ENCODE measurements at places on chromosomes 3 and 15.
A peak's percentile ranks its signal among the peaks of the same experiment; 100 is the strongest.

DNA sequence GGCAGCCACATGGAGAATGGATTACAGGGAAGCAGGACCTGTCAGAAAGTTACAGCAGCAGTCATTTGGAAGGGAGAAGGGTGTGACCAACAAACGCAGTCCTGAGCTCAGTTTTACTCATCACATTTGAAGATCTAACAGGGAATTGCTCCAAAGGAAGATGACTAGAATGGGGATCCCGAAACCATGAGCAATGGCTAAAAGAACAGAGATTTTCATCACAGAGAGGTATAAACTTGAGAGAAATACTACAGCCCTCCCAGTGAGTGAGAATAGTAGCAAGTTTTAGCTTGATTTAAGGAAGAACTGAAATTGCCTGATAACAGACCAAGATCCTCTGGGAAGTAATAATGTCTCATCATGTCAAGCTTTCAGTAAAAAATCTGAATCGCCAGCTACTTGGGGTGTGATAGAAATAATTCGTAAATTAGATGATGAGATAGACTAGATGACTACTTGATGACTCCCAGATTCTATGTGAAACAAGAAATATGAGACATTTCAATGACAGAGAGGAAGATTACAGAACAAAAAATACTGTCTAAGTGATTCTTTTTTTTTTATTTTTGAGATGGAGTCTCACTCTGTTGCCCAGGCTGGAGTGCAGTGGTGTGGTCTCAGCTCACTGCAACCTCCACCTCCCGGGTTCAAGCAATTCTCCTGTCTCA lies 16.9 kb downstream of the CD47 start:
- DNase-seq = no peak
- H3K27me3 ChIP-seq = no peaks in the 10 kb centered on the region
- no peak overlapping the region for H3K27ac ChIP-seq

DNA sequence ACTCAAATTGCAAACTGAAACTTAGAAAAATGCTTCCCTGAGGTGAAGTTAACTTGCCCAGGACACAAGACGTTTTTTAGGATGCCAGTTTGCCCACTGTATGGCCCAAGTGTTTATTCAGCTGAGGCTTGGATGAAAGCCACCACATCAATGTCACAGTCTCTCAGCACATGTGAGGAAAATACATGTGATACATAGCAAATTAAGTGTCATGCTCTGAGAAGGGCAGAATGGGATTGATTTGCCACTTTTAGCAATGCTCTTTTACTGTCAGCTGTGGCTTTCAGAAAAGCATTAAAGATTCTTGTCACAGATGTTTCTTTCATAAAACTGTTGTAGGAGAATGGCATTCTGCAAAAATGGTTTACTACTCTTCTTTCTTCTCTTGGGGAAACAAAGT lies 165.5 kb downstream of the ZIC1 start:
- no peaks in the 10 kb centered on the region for H3K27me3 ChIP-seq
- DNase-seq = no peak
- H3K4me3 ChIP-seq = no peak overlapping the region
- no peaks in the 10 kb centered on the region for H3K4me1 ChIP-seq
- H3K27ac ChIP-seq = no peak overlapping the region

DNA sequence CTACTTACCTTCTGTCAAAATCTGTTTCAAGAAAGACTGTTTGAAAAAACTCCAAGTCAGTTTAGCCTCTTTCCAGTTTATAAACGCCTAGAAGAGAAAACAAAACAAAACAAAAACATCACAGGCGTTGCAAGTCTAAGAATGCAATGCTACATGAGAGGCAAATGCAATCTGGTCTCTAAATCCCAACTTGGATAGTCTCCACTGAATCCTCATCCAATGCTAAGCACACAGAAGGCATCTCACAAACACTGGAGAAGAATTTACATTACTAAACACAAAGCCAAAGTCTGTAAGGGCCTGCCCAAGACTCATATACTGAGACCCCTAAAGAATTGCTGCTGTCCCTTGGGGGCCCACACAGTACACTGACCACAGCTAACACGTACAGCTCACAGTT lies 18.4 kb downstream of the RFT1 start:
- peaks cover 8% of the 10 kb centered on the region for H3K4me1 ChIP-seq
- no peaks in the 10 kb centered on the region for H3K27me3 ChIP-seq
- no peak for DNase-seq
- peaks cover 31% of the 10 kb centered on the region for H3K36me3 ChIP-seq

DNA sequence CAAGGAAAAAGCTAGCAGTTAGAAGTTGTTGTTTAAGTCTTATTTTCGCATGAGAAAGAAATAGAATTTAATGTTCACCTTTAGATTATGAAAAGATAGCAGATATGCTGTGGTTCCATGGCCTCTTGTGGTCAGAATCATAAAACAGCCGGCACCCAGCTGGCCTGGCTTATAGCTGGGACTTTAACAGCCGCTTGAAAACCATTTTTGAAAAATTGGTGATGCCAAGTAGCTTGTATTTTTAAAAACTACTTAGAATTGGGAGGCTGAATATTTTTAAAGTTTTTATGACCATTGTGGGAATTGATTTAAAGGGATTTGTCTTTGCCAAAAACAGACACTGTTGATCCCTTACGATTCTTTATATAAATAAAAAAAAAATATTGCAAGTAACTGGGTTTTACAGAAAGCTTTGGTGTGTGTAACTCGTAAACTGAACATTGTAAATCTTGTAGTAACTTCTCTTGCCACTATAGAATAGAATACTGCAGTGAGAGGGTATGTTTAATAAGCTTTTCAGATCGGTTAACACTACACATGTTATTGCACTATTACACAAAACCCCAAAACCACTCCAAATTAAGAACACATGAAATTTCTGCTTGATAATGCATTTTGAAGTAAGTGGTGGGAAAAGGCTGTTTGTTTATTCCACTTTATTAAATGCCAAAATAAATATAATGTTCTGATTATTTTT lies 6.6 kb downstream of the ARRDC4 start:
- no peak overlapping the region for H3K4me3 ChIP-seq
- H3K27ac ChIP-seq = no peak overlapping the region
- H3K36me3 ChIP-seq = no peaks in the 10 kb centered on the region
- H3K27me3 ChIP-seq = no peaks in the 10 kb centered on the region
- peaks cover 2% of the 10 kb centered on the region for H3K4me1 ChIP-seq
- no peak for DNase-seq

DNA sequence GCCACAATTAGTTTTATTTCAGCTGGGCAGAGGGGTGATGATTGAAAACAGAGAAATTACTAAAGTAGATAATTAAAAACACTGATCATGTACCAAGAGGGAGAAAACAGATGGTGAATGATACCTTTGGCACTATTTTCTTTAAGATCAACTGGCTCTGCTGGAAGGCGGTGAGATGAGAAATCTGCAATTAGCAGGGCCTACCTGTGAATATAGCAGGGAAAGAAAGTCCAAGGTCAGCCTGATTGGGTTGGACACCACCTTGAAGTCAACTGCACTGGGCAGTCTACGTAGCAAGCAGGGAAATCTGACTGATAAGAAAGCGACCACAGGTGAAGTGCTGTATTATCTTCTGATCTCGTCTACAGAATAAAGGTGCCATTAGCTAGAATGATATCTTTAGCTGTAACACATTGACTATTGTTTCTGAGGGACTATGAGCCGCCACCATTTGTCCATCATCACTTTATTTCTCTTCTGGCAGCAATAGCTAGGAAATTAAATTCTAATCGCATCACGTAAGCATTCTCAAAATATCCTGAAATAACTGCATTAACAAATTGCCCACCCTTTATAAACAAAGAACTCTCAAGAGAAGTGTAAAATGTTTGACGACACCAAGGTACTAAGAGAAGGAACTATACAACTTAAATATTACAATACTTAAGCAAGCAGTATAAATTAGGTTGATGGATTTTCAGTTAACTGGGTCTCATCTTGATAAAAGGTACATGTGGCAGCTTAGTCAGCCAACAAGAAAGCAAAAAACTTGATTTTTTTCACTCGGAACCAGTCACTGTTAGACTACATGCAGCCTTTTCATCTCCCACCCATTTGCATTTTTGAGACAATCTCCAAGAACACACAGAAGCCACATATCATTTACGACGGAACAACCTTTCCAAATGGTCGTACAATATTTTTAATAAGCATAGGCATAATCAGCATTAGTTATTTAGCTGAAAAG lies 1.3 kb downstream of the NEDD4 start:
- no peak overlapping the region for H3K27ac ChIP-seq
- no peak overlapping the region for H3K4me3 ChIP-seq
- H3K27me3 ChIP-seq = no peaks in the 10 kb centered on the region
- H3K36me3 ChIP-seq = no peaks in the 10 kb centered on the region
- peak; percentile 18 for DNase-seq

GRCh38 chr3:24199775-24200247 lies 254.7 kb downstream of the NR1D2 start:
- H3K27ac ChIP-seq = no peak overlapping the region
- H3K36me3 ChIP-seq = no peaks in the 10 kb centered on the region
- no peak overlapping the region for H3K4me3 ChIP-seq
- peak; percentile 14 for DNase-seq
- H3K4me1 ChIP-seq = no peaks in the 10 kb centered on the region

DNA sequence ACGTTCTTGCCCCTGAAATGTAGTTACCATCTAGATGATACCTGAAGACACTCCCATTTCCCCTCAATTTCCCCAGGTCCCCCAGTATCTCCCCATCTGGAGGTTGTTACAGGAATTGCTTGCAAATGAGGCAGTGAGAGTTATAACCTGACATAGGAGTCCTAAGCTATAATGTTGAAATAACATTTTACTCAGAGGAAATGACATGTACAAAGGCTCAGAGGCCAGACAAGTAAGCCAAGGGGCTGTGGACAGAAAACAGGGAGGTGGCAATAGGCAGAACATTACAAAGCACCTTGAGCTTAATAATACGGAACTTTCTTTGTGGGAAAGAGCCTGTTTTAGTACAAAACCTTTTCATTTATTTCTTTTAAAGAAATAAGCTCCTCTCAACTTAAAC lies 171.9 kb downstream of the FRMD5 start:
- no peak overlapping the region for H3K4me3 ChIP-seq
- H3K4me1 ChIP-seq = no peaks in the 10 kb centered on the region
- H3K27ac ChIP-seq = no peak overlapping the region
- H3K27me3 ChIP-seq = no peaks in the 10 kb centered on the region
- no peak for DNase-seq

GRCh38 chr3:15405448-15406050 lies 21.8 kb downstream of the METTL6 start:
- H3K4me3 ChIP-seq = no peak overlapping the region
- H3K27me3 ChIP-seq = no peaks in the 10 kb centered on the region
- H3K27ac ChIP-seq = no peak overlapping the region
- peaks cover 18% of the 10 kb centered on the region for H3K36me3 ChIP-seq
- no peaks in the 10 kb centered on the region for H3K4me1 ChIP-seq

- H3K4me3 ChIP-seq = no peak overlapping the region
- no peaks in the 10 kb centered on the region for H3K36me3 ChIP-seq
- peaks cover 24% of the 10 kb centered on the region for H3K27me3 ChIP-seq
- H3K27ac ChIP-seq = no peak overlapping the region
- DNase-seq = no peak
Measured at GRCh38 chr3:13597661-13598060, 48.7 kb downstream of the FBLN2 start.

- no peak overlapping the region for H3K27ac ChIP-seq
- no peaks in the 10 kb centered on the region for H3K36me3 ChIP-seq
- no peak for DNase-seq
Measured at GRCh38 chr15:41778521-41778920, 4.2 kb downstream of the MAPKBP1 start.

- H3K36me3 ChIP-seq = no peaks in the 10 kb centered on the region
- peaks cover 47% of the 10 kb centered on the region for H3K27me3 ChIP-seq
- H3K4me1 ChIP-seq = peaks cover 11% of the 10 kb centered on the region
- DNase-seq = no peak
Measured at GRCh38 chr15:81281766-81282605, 42.0 kb downstream of the STARD5 start.

- no peak overlapping the region for H3K4me3 ChIP-seq
- no peaks in the 10 kb centered on the region for H3K27me3 ChIP-seq
- H3K27ac ChIP-seq = no peak overlapping the region
- DNase-seq = no peak
Measured at GRCh38 chr15:93870583-93870982, 360.8 kb upstream of the MCTP2 start.

DNA sequence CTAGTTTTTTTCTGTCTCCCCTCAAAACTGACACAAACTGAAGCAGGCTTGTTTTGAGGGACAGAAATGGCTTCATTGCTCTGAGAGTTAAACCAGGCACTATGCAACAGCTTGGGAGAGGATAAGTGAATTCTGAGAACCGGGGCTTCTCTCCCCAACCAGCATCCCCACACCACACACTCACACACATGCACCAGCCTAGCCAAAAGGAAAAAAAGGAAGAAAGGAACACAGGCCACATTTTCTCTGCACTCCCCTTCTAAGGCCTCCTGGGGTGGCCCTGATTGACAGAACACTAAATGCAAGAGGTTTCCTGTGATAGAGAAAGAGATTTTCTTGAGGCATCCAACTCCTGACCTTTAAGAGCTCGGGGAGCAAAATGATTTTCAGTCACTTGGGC lies 177.5 kb downstream of the TLE3 start:
- no peaks in the 10 kb centered on the region for H3K4me1 ChIP-seq
- no peaks in the 10 kb centered on the region for H3K36me3 ChIP-seq
- H3K27me3 ChIP-seq = peaks cover 29% of the 10 kb centered on the region
- H3K4me3 ChIP-seq = no peak overlapping the region
- H3K27ac ChIP-seq = no peak overlapping the region

DNA sequence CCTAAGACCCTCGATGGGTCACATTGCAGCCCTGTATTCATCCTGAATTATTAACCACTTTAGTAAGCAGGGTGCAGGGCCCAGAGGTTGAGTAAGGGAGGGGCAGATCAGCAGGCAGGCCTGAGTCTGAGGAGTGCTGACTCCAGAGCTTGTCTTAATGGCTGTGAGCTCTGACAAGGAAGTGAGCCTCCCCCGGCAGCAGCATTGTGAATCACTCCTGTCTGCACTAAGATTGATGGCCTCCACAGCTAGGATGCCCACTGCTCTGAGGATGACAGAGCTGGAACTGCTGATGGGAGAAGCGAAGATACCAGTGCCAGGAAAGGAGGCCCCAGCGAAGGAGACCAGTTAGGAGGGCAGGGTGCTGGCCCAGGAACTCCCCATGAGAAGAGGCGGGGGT lies 46.5 kb upstream of the CCDC174 start:
- peaks cover 76% of the 10 kb centered on the region for H3K27me3 ChIP-seq
- no peak overlapping the region for H3K27ac ChIP-seq
- no peak overlapping the region for H3K4me3 ChIP-seq
- peaks cover 11% of the 10 kb centered on the region for H3K4me1 ChIP-seq

GRCh38 chr3:154275965-154276364 lies 48.3 kb downstream of the DHX36 start:
- peaks cover 14% of the 10 kb centered on the region for H3K36me3 ChIP-seq
- no peak for DNase-seq
- H3K27me3 ChIP-seq = no peaks in the 10 kb centered on the region

- H3K4me1 ChIP-seq = peaks cover 3% of the 10 kb centered on the region
- no peaks in the 10 kb centered on the region for H3K27me3 ChIP-seq
- DNase-seq = no peak
- H3K36me3 ChIP-seq = peaks cover 4% of the 10 kb centered on the region
- H3K4me3 ChIP-seq = no peak overlapping the region
Measured at GRCh38 chr3:111244760-111245159, 173.1 kb downstream of the NECTIN3 start.

DNA sequence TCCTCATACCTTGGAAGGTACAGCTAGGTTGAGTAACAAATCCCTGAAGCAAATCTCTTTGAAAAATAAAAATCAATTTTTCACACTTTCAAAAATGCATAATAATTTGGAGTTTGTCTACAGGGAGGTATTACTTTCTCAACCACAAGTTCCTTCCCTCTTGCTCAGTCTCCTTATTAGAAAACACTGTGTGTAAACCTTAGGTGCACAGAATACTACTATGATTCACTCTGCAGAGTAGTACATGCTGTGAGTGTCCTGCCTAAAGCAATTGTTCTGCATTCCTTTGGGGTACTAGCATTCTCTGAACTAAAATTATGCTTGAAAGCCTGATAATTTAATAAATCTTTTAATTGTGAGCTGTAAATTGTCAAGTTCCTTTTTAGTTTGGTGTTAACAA lies 115.9 kb upstream of the EPHA3 start:
- H3K4me3 ChIP-seq = no peak overlapping the region
- no peaks in the 10 kb centered on the region for H3K36me3 ChIP-seq
- DNase-seq = no peak
- H3K27me3 ChIP-seq = no peaks in the 10 kb centered on the region
